Pancreas (tissue), 10 donors: ENCODE measurements at places on chromosomes 6 and 20.

DNA sequence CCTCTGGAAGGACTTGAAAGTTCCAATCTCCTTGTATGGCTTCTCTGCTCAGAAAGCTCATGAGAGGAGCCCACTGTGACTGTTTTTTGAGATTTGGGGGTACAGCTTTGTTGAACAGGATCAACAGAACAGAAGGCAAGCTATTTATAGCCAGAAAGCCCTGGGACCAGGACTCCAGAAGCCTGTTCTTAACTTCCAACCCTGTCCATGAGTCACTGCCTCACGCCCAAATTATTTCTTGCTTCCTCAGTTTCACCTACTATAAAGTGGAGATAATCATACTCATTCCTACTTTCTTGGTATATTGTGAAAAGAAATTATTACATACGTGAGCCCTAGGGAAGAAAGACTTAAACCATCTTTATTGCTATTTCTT, 100.9 kb upstream of the MARCKS start:
- DNase-seq: no peak

DNA sequence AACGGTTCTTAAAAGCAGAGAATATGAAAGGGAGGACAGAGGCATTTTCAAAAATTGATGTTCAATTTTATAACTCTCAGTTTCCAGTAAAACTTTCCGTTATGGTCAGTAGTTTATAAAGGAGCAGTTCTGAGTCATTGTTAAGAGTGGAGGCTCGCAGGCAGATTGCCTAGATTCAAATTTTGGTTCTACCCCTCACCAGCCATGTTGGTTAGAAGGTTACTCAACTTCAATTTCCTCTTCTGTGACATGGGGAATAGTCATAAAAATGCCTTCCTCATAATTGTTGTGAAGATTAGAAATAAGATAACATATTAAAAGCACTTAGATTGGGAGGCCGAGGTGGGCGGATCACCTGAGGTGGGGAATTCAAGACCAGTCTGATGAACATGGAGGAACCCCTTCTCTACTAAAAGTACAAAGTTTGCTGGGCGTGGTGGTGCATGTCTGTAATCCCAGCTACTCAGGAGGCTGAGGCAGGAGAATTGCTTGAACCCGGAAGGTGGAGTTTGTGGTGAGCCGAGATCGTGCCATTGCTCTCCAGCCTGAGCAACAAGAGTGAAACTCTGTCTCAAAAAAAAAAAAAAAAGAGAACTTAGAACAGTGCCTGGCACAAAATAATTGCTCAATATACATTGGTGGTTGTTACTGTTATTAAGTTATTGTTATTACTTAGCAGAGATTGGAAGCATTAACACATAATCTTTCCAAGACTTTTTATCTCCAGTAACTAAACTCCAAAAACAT, 348.9 kb downstream of the NRN1 start:
- DNase-seq: no peak

GRCh38 chr20:39395478-39396291, 433.5 kb downstream of the DHX35 start:
- DNase-seq: no peak

GRCh38 chr20:17854307-17854903, 114.2 kb downstream of the SNX5 start:
- DNase-seq: no peak

DNA sequence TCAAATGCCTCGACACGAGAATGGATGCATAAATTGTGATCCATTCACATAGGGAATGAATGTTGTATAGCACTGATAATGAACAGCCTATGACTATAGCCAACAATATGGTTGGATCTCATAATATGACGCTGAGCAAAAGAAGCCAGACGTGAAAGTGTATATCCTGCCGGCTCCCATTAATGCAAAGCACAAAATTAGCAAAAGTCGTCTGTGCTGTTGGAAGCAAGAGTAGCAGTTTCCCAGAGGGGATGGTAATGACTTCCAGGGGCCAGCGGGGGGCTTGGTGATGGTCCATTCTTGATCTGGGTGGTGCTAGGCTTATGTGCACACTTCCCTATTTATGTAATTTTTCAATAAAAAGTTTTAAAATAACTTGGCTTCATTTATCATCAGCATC, 1.0 kb upstream of the TAGAP start:
- DNase-seq: no peak

- DNase-seq: no peak
Observed at GRCh38 chr6:141988954-141989705, 143.6 kb upstream of the GJE1 start.

- DNase-seq: no peak
Observed at GRCh38 chr20:16258766-16259165, 314.5 kb downstream of the KIF16B start.

DNA sequence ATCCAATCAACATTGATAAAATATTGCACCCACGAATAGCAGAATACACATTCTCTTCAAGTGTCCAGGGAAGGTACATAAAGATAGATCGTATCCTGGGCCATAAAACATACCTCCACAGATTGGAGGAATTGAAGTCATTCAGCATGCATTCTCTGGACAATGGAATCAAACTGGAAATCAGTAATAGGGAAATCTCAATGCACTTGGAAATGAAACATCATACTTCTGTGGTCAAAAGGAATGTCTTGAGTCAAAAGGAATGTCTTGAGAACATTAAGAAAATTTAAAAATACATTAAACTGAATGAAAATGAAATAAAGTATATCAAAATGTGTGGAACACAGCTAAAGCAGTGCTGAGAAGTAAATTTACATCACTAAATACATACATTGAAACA, 138.8 kb downstream of the TFAP2A start:
- no peak for DNase-seq

DNA sequence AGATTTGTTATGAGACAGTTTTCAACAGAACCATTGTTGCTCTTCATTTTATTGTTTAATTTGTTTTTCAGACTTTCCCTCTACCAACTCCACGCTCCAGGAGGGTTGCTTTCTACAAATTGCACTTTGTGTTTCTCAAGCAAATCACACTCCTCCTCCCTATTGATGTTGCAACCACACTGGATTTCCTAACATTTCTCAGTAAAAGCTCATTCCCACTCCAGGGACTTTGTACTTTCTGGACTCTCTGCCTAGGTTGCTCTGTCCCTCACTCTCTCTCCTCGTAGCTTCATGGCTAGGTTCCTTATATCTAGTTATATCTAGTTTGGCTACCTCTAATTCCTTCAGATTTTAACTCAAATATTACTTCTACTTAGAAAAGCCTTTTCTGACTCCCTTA, 20.3 kb downstream of the PGK2 start:
- DNase-seq: no peak

DNA sequence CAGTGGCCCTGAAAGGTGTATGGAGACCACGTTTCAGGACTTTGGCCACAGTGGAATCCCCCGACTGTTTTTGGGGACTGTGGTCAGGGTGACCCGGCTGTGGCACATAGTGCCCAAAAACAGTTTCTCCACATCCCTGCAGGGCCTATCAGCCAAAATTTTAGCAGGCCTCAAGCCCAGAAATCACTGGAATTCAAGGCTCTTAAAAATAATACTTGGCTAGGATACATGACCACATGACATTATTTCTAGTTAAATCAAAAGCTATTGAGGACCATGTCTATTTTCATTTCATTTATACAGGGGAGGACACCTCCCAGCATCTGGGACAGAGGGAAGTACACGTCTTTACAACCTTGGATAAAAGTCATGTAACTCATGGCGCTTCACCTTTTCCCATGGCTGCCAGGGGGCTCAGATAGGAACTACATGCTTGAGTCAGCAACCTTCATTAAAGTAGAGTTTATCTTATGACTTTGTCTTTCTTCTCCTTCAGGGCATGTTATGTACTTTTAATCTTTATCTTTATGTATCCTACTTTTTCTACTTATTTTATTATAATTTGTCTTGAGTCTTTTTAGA, 70.8 kb upstream of the CD93 start:
- DNase-seq: no peak

DNA sequence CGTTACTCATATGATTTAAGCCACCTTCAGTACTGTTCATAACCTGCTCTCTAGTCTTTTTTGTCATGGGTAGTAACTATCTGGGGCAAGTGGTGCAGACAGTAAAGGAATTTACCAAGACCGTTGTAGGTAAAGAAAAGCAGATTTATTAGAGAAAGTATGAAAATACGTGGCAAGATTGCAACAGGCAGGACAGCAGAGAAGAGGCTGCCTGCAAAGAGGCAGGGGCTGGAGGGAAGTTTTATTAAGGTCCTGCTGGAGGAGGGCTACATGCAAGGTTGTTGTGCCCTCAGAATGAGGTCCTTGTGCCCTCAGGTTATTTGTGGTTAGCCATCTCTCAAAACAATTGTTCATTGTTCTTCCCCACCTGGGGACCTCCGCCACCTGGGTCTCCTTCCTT, 444.3 kb downstream of the BCKDHB start:
- DNase-seq: no peak

- DNase-seq: no peak
Observed at GRCh38 chr20:58719258-58719657, 26.7 kb downstream of the NPEPL1 start.

GRCh38 chr6:75155631-75156030, 50.2 kb downstream of the COL12A1 start:
- no peak for DNase-seq

- no peak for DNase-seq
Observed at GRCh38 chr20:43559147-43559987, 540 bp downstream of the SGK2 start.

DNA sequence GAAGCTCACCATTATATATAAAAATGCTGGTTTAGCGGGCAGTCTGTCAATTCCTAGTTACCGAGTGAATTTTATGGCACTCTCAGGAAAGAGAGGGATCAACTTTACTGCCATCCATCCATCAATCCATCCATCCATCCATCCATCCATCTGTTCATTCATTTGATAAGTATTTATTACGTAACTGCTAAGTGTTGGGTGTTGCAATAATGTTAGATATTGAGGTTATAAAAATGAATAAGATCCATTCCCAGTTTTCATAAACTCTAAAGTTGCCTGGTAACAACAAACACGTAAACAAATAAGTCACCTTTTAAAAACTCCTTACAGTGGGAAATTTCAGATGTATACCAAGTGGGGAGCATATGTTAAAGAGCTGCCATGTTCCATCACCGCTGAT, 36.8 kb downstream of the SASH1 start:
- no peak for DNase-seq

- no peak for DNase-seq
Observed at GRCh38 chr6:111750153-111750552, 123.1 kb downstream of the FYN start.

DNA sequence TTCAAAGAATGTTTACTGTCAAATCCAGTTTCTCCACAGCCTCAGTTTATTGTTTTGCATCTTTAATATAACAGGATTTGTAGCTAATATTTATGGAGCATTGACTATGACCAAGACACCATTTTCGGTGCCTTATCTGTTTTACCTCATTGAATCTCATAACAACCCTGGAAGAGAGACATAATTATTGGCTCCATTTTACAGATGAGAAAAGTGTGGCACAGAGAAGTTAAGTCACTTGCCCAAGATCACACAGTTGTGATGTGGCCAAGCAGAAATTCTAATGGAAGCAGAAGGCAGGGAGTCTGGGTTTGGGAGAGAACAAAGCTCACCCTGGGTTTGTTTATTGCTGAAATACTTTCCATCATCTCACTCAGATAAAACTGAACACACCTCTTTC, 17.5 kb upstream of the NFATC2 start:
- no peak for DNase-seq

DNA sequence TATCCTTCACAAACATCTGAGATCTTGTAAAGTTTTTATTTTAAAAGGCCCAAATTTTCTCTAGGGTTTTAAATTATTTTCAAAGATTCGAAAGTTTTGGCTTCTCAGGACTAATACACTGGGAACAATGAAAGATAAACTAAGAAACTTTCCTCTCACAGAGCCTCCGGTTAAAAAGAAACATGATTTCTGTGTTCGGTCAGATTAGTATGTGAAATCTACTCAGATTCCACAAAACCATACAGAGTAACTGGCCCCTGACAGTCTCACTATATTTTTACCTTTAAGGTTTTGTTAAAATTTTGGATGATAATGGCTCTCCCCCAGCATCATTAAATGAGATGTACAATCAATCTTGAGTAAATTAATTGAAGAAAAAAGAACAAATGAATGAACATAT, 471.0 kb downstream of the COL12A1 start:
- DNase-seq: no peak

DNA sequence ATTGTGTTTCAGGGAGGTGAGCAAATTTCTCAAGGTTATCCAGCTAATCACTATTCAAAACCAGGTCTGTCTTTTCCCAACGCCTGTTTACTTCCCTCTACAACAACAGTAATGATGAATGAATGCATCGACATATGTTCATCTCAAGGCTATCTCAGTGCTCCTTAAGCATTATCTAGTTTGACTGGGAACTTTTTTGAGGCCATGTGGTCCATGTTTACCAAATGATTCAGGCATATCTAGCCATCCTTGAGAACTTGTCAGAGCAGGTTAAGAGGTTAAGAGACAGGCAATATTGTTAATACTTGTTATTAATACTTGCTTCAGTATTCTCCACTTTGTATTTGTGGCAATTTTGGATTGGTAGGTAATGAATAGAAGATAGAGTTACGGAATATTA, 1038.4 kb upstream of the FLRT3 start:
- DNase-seq: no peak

DNA sequence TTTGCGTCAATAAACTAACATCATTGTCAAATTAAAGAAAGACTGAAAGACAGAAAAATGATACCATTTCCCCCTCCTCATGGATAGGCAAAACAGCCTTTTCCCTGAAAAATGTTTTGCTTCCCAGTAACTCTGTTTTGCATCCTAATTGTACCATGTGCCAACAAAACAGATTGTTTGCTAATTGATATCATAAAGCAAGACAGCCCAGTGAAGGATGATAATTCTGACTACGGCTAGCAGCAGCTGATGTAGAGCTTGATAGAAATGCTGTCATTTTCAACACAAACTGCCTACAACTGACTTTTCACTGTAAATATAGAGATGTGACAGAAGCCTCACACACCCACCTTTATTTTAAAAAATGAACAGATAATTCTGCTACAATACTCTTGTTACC, 1061.6 kb downstream of the HACE1 start:
- no peak for DNase-seq

- no peak for DNase-seq
Observed at GRCh38 chr6:148551226-148551625, 195.6 kb upstream of the UST start.

DNA sequence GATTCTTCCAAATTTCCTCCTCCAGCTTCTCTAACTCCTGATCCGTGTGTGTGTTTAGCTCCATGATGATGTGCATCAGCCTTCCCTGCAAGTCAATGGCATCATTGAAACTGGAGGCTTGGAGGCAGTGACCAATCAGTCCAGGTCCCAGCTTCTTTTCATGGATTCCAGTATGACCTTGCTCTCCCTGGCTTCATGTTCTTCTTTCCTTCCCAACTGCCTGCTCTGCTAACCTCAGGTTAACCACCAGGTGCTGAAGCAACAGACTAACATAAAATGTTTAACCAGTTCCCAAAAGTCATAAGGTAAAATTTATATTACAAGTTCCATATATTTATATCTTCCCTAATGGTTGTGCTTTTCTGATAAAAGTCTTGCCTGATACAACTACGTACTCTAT, 512.8 kb upstream of the EPHA7 start:
- no peak for DNase-seq

- no peak for DNase-seq
Observed at GRCh38 chr6:21049572-21049971, 515.3 kb downstream of the CDKAL1 start.
